ENCODE measurements at places on chromosomes 13 and 19.

GRCh38 chr19:30968210-30968609, 381.0 kb downstream of the TSHZ3 start:
- DNase-seq, result no peak

GRCh38 chr13:59658027-59658737, 505.5 kb downstream of the DIAPH3 start:
- DNase-seq, result no peak

GRCh38 chr13:34085204-34085603, 267.3 kb downstream of the RFC3 start:
- no peak for DNase-seq

DNA sequence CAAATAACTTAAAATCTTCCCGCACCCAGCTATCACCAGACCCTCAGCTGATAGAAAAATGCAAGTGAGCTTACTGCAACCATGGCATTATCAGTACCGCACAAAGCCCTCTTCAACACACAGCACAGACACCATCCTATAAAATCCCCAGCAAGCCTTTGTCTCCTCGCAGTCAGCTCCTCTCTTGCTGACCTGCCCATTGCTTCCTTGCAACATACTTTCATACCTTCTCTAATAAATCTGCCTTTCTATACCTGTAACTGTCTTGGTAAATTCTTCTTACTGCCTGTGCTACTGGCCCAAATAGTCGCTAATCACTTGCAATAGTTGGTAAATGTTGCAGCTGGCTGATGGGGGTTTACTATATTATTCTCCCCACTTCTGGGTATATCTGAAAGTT, 43.3 kb upstream of the FARP1 start:
- DNase-seq, result no peak

Data from mesenteric fat pad (tissue), 1 donor.